ENCODE measurements at places on chromosomes 13 and 19. TPM values are rescaled to one million over a fixed set of nuclear protein-coding genes. Genes with fewer than 3 reads are reported as not detected.

The PLIN4 gene
- 2.3 TPM for total RNA-seq

The PRRG2 gene
- 6.2 TPM for total RNA-seq

The ZNF426 gene
- 1.7 TPM for total RNA-seq

The IGFL2 gene
- total RNA-seq: not detected

The TMPRSS9 gene
- not detected for total RNA-seq

The C19orf33 gene
- total RNA-seq: 135 TPM

The ETV2 gene
- 1.5 TPM for total RNA-seq

The FGF14 gene
- not detected for total RNA-seq

The MADCAM1 gene
- total RNA-seq: 0.57 TPM

The CCDC70 gene
- total RNA-seq: not detected

The NXNL1 gene
- not detected for total RNA-seq

The CPAMD8 gene
- 0.20 TPM for total RNA-seq

The BCL2L12 gene
- total RNA-seq: 93.9 TPM

The C1QTNF9 gene
- total RNA-seq: not detected

The GAPDHS gene
- not detected for total RNA-seq

The PGLYRP1 gene
- not detected for total RNA-seq

The ONECUT3 gene
- 22.1 TPM for total RNA-seq

The ATP8A2 gene
- total RNA-seq: not detected

The SYT3 gene
- total RNA-seq: 4.6 TPM

The LYPD5 gene
- 7.6 TPM for total RNA-seq

The CFAP97D2 gene
- not detected for total RNA-seq

The NOTCH3 gene
- total RNA-seq: 39.4 TPM

The TLE6 gene
- 10.9 TPM for total RNA-seq

The CALR3 gene
- total RNA-seq: not detected

The USHBP1 gene
- total RNA-seq: 0.15 TPM

The WDR18 gene
- 124 TPM for total RNA-seq

The GIPR gene
- total RNA-seq: 14.1 TPM

The GNG8 gene
- total RNA-seq: not detected

The ESD gene
- total RNA-seq: 111 TPM

The DENND1C gene
- total RNA-seq: 0.54 TPM

The PSG7 gene
- total RNA-seq: not detected

The NLRP7 gene
- not detected for total RNA-seq

The MOB3A gene
- total RNA-seq: 32.1 TPM

The SCN1B gene
- 6.6 TPM for total RNA-seq

Data from HCT116 (cell line).